ENCODE measurements at places on chromosomes 2 and 18.

DNA sequence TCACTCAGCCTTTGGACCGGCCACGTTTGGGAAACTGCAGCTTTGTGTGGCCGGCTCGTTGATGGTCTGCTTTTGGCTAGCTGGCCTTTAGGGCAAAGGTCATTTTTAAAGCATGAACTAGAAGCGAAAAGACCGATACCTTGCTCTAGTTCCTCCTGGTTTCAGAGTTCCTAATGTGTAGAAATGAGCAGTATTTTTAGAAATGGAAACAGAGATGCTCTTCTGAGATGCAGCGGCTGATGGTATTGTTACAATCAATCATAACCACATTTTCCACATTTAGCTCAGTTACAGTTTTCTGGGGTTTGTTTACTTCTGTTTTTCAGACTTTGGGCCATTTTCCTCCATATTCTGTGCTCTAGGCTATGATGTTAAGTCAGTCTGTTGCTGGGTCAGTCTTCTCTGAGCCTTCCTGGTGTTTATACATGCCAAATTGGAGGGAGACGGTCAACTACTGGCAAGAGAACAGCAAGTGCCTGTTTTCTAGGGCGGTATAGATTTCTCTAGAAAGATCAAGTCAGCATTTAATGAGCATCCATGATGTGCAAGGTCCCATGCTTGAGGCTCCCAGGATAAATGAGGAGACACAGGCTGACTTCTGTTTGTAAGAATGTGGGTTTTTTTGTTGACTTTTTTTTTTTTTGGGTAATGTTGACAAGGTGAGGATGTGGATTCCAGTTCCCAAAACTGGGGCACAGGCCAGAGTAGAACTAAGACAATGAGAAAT is 28.0 kb downstream of the RNF144A start:
- no peak for DNase-seq

GRCh38 chr18:47881752-47882455 is 48.6 kb downstream of the SMAD2 start:
- peak; percentile 75 for DNase-seq

- no peak for DNase-seq
Observed at GRCh38 chr2:62042944-62043343, 137.5 kb downstream of the COMMD1 start.

- no peak for DNase-seq
Observed at GRCh38 chr18:73981796-73982195, 165.8 kb downstream of the FBXO15 start.

- peak; percentile 96 for DNase-seq
Observed at GRCh38 chr2:203811491-203812221, 55.9 kb upstream of the CTLA4 start.

DNA sequence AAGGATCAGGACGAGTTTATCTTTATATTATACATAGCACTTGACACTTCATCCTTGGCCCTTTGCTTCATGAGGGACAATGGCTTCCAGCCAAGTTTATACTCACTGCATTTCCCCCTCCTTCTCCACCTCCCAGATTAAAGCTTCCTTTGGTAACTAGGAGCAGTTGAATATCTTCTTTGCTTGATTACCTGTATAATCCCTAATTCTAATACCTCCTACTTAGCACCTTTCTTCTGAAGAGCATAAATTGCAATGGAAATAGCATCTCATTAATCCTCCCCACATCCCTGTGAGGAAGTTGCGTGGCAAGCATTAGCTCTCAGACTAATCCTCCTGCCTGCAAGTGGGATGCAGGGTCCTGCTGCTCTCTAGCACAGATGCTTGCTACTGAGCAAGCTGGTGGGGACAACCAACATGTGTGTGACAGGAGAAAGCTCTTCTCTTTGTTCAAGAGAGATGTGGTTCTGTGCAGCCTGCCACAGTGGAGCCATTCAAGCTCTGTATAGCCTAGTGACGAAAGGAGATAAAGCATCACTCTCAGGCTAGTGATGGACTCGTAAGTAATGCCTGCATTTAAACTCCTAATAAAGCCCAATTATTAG is 19.1 kb downstream of the KLHL14 start:
- DNase-seq = no peak

- DNase-seq = no peak
Observed at GRCh38 chr2:200119236-200119635, 163.9 kb downstream of the MAIP1 start.

GRCh38 chr18:33076601-33077000 is 303.8 kb upstream of the KLHL14 start:
- DNase-seq = no peak

DNA sequence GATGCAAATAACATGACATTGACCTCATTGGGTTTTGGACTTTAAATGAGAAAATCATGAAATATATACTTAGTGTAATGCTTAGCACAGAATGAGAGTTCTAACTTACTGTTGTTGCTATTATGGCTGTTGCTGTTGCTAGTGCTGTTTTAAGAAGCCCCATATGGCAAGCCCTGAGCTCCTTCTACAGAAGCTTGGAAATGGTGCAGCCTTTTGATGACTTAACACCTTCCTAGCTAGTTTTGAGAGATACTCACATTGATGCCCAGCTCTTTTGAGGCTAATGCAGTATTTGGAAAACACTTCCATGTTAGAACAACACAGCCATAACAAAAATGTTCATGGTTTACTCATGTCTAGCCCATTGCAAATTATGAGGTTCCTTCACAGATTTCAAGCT is 30.9 kb downstream of the OSR1 start:
- no peak for DNase-seq

DNA sequence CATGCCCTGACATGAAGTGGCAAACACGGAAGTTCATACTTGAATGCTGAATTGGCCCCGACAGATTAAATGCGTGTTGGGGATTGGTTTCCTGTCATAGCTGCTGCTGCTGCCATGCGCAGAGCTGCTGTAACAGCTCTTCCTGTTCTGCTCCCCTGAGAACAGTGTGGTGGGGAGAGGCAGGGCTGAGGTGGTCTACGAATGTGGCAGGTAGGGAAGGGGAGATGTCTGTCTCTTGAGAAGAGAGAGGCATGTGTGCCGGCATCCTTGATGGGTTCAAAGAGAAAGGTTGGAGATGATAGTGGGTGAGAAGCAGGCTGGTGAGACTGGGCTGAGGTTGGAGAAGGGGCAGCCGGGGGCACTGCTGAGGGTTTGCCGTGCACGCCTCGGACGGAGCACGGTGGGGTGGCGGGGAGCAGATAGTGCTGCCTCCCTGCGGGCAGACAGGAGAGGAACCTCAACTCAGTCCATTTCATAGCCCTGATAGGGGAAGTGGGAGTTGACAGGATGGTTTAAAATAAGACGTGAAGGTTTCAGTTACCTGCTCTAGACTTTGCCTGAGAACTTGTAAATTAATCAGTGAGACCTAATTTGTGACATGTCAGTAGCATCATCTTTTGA is 46.1 kb downstream of the TMEM185B start:
- DNase-seq = no peak

GRCh38 chr2:127662937-127663565 is 12.3 kb downstream of the LIMS2 start:
- DNase-seq = no peak

DNA sequence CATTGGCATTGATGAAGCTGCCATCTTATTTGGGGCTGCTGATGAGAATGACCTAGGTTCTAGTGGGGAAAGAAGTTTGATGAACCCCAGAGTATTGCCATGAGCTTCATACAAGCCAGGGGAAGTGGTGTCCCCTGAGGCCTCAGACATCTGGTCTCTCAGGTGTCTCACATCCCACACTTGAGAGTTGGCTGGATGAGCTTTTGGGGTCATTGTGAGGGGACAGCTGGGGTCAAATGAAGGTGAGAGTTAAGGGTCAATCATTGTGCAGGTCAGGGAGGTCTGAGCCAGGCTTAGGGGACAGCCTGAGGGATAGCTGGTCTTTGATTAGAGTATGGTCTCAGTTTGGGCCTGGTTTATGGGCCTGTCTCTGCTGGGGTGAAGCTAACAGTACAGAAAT is 336.5 kb downstream of the CYP26B1 start:
- no peak for DNase-seq

DNA sequence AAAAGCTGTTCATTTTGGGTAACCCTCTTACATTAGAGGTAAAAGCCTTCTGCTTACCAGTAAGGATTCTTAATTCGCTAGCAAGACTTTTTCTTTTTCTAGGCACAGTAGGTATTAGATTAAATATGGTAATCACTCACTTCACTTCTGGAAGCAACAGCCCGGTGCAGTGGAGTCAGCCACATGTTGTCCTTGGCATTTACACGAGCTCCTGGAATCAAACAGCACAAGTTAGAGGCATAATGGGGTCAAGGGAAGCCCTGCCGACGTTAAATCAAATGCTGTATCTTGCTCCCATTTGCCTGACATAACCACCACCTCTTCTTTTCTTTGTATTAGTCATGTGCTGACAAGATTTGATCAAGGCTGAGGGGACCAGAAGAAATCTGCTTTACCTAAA is 174.1 kb downstream of the ANKRD44 start:
- no peak for DNase-seq

DNA sequence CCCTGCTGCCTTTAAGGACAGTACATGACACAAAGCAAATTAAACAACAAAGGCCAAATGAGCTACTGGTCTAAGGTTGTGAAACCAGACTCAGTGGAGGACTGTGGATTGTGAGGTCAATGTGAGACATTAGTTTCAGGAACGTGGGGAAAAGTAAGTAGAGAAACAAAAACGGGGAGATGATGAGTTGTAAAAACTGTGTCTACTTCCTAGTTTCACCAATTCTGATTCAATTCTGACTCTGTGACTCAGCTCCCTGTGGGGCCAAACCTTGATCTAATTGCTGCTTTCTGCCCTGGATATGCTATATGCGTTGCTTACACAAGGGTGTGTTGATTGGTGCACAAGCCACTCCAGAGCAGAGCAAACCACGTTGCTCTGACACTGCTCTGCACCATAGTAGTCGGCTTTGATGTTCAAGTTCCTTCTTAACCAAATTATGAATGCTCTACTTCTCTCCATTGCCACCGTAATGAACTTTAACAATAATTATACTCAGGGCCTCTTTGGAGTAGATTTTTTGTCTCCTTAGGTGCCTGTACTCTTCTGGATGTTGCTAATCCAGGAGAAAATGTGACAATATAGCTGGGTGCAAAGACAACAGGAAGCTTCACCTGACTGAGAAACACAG is 1640.1 kb upstream of the CELF4 start:
- DNase-seq = peak; percentile 25

GRCh38 chr18:3716116-3716660 is 266.2 kb downstream of the TGIF1 start:
- DNase-seq = no peak

DNA sequence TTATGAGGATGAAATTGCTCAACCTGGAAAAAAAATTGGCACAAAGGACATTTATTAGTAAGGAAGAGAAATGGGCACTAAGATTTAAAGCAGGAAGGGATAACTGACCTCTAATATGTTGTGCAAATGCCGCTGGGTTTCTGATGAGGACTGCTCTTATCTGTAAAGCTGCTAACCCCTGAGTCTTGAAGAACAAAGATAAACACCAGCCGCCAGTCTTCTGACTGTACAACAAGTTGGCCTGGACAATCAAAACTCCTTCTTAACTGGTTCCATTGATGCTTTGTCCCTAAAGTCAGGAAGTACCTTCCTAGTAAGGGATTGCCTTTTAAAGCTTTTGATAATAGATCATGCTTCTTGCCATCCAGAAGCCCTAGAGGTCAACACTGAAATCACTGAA is 301.8 kb downstream of the TRIB2 start:
- DNase-seq = no peak

DNA sequence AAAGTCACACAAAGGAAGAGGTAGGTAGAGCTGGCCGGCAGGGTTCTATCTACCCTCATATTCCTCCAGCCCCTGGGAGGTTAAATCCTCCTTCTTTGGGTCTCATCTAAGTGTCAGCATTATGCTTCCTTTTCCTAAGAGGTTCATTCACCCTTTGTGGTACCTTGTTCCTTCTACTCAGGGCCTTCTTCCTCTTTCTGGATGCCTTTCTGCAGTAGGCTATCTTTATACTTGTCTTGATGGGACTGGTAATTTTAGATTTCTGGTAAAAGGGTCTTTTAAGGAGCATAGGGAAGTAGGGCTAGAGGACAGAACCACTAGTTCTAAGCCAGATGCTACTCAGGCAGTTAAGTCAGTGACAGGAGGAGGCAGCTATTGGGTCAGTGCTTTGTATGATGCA is 13.7 kb upstream of the TNP1 start:
- DNase-seq = no peak

GRCh38 chr2:85756195-85756594 is 2.4 kb downstream of the ATOH8 start:
- no peak for DNase-seq

- DNase-seq = no peak
Observed at GRCh38 chr2:151287513-151288250, 1.8 kb downstream of the NMI start.

DNA sequence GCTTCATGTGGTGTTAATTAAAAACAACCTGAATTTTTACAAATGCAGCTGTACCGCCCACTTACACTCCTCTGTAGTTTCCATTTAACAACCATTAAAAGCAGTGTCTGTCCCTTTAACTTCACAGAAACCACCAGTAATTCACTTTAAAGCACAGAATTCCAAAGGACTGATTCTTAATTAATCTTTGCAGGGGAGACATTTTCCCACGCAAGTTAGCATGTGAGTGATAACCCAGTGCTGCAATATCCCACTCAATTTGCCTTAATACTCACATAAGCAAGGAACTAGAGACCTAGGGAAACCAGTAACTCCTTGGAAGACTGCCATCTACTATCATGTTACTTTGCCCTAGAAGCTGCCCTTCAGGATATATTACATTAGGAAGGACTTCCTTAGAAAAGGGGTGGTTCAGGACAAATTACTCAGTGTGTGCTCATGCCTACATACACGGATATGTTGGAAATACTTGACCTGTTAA is 102.3 kb downstream of the OSR1 start:
- DNase-seq = peak; percentile 98

DNA sequence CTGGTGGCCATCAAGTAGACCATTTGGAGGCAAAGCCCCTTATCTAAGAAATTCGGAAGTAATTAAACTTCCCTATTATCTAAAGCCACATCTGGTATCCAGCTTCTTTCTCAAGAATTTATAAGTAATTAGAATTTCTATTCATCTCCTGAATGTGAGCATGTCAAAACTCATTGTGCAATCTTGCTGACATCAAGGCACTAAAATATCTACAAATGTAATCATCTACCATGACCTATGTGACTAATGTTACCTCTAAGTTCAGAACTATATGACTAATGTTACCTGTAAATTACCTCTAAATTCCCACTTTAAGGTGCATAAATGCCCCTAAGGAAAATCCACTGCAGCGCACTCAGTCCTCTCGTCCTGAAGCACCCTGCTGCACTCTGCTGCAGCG is 773.0 kb downstream of the CPS1 start:
- no peak for DNase-seq

DNA sequence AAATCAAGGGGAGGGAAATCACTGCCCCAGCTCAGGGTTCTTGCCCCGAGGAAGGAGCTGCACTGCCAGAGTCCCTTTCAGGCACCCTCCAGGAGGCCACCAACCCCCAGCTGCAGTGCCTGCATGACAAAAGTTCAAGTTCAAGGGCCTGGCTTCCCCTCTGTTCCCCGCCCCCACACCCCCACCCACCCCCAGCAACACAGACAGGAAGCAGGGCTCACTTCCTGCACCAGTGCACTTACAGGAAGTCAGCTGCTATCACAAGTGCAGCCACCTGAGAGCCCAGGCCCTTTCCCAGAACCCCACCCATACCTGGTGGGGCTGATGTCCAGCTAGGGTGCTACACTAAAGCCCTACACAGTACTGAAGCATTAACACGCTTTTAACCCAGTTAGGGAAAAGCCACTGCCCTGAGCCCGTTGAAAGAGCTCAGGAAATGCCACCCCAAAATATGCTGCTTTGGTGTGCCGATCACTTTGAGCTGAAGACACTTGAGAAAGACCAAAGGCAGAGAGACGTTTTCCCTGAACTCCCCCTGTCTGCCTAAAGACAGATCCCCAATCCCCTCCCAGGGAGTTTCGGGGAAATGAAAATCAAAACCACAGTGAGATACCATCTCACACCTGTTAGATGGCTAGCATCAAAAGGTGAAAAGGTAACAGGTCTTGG is 109.9 kb upstream of the CAB39 start:
- no peak for DNase-seq
